ENCODE measurements at places on chromosomes 4 and X.

DNA sequence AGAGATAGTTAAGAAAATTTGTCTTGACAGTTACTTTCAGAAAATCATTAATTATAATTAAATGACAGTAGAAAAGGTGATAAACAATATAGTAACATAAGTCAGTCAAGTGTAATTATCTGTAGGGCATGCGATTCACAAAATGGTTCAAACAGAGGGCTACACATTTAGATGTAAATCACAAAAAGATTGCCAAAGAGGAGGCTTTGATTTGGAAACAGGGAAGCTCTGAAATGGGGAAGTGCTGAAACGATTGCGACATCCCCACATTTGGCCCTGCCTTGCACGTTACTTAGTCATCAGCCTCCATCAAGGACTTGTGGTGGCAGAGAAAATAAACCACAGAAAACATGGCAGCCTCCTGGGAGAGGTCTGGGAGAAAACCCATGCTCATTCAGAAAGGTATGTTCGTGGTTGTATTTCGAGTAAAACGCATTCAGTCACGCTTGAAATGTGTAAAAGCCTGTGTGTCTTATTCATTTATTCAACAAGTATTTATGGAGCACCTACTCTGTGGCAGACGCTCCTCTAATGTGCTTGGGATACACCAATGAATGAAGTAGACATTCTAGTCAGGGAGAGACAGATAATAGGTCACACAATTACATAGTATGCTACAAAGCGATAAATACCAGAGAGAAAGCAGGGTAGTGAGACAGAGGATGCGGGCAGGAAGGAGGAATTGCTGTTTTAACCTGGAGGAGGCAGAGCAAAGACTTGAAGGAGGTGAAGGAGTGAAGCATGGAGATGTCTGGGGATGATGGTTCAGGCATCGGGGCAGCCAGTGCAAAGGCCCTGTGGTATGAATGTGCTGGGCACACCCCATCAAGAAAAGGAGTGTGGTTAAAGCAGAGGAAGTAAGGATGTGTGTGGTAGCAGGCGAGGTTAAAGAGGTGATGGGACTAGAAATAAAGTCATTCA lies 7.8 kb downstream of the RBM47 start:
- DNase-seq = no peak

- DNase-seq = no peak
These were observed 80.7 kb downstream of the SYNPO2 start for GRCh38 chr4:118969359-118969758.

- no peak for DNase-seq
These were observed 46.0 kb upstream of the SMAD1 start for GRCh38 chr4:145435646-145436045.

- DNase-seq = no peak
These were observed 353.4 kb upstream of the TACR3 start for GRCh38 chr4:104073229-104073628.

- DNase-seq = peak; percentile 38
These were observed 711 bp downstream of the PNMA6E start for GRCh38 chrX:153400146-153401132.

DNA sequence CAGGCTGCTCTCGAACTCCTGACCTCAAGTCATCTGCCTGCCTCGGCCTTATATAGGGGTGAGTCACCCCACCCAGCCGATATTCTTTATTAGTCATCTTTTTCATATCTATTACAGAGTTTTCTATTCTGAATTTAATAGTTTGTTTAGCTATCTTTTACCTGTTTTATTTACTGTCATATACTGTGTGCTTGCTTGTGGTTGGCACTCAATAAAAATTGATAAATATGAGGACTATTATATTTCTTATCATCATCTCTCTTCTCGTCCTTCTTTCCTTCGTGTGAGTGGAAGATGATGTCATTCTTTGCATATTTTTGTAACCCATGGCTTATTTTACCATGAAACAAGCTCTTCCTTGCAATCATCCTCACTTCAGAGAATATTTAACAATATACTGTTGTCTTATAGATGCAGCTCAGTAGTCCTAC lies 265.5 kb downstream of the ARHGAP24 start:
- no peak for DNase-seq

GRCh38 chrX:135740681-135741149 lies 27.3 kb downstream of the CT45A1 start:
- DNase-seq = peak; percentile 12

- no peak for DNase-seq
These were observed 73.3 kb downstream of the PSAPL1 start for GRCh38 chr4:7361280-7361895.

GRCh38 chr4:35975617-35976355 lies 268.5 kb downstream of the ARAP2 start:
- DNase-seq = no peak

DNA sequence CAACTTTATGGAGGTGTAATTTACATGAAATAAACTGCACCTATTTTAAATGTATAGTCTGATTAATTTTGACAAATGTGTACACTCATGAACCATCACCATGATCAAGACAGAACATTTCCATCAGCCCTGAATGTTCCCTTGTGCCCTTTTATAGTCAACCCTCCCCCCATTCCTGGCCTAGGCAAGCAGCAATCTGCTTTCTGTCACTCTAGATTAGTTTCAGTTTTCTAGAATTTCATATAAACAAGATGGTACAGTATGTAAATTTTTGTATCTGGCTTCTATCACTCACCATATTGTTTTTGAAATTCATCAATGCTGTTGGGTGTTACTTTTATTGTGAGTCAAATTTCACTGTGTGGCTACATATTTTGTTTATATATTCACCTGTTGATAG lies 234.2 kb upstream of the RPS6KA3 start:
- DNase-seq = no peak

DNA sequence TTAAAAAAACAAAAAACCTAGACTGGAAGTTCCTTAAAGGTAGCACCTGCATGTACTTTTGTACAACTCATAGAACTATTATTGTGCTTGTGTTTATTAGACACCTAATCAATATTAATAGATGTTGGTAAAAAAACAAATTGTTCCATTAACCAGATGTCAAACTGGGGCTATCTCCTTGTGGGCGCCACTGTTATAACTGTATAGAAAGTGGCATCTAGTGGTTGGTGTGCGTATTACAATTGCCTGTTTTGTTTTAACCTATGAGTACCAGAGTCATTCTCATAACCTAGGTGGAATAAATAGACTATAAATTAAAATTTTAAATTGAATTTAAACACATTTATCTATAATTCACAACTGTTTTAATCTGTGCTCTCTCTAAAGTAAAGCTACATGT lies 97.4 kb downstream of the COL4A5 start:
- DNase-seq = no peak

GRCh38 chrX:39157796-39158195 lies 356.5 kb downstream of the MID1IP1 start:
- DNase-seq = no peak

DNA sequence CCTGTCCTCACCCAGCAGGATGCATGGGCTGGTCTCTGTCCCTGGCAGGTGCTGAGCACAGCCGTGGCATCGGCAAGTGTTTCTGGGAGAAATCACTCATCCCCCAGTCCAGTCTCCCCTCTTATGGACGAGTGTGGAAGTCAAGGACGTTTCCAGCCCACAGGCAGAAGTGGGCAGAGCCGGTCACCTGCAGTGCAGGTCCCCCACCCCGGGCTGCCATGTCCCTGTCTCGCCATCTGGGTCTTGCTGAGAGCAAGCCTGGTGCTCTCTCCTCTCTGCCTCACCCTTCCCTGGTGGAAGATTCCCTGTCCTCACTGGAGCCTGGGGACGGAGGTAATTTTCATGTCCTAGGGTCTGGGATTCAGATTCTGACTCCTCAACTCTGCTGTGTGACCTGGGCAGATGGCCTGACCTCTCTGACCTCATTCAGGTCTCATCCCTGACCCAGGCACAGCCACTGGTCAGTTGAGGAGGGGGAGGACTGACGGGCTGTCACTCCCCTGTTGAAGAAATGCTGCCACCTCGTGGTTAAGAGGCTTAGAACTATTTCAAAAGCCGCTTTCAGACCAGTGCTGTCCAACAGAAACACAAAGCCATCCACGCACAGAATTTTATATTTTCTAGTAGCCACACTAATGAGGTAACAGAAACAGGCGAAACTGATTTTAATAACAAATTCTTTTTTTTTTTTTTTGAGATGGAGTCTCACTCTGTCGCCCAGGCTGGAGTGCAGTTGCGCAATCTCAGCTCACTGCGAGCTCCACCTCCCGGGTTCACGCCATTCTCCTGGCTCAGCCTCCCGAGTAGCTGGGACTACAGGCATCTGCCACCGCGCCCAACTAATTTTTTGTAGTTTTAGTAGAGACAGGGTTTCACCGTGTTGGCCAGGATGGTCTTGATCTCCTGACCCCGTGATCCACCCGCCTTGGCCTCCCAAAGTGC lies 1.8 kb downstream of the CPZ start:
- no peak for DNase-seq

- no peak for DNase-seq
These were observed 11.2 kb upstream of the CPXCR1 start for GRCh38 chrX:88735835-88736234.

DNA sequence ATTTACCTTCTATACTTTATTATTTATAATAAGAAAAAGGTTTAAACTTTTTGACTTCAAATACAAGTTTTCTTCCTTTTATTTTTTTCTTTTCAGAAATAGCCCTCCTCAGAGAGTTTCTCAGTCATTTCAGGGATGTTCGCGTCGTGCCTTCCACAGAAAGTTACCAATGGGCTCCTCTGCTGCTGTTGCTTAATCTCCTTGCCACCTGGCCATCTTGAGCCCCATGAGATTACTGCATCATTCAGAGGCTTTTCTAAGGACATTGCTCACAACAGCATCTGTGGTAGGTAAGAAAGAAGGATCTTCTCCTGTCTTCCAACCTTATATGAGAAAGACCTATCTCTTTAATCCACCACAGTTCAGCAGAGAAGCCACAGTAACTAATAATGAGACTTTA lies 1361.9 kb upstream of the ADGRL3 start:
- DNase-seq = no peak

- no peak for DNase-seq
These were observed 22.1 kb downstream of the SLIT2 start for GRCh38 chr4:20273793-20274192.

DNA sequence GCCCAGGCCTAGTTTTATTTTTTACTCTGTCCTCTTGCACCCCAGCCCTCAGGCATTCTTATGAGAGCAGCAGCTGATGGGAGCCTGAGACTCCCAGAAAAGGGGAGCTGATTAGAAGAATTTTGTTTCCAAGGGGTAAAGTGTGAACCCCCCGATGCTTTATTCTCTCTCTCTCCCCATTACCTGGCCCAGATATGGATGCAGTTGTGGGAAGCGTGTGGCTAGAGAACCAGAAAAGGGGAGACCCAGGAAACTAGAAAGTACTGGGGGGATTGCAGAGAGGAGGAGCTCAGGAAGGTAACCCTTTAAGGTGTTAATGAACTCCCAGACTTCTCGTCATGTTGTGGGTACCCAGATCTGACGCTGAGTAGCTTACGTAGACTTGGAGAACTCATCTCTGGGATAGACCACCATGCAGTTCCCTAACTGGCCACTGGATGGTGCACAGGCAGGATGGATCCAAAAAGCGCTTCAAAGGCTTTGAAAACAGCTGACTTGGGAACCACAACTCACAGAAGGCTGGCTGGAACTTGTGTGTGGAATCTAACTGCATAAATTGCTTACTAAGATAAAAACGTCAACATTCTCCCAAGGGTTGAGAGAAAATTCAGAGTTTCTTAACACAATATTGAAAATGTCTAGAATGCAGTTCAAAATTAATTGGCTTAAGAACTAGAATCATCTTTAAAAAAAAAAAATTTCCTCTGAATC lies 64.7 kb downstream of the TBC1D14 start:
- peak; percentile 80 for DNase-seq

DNA sequence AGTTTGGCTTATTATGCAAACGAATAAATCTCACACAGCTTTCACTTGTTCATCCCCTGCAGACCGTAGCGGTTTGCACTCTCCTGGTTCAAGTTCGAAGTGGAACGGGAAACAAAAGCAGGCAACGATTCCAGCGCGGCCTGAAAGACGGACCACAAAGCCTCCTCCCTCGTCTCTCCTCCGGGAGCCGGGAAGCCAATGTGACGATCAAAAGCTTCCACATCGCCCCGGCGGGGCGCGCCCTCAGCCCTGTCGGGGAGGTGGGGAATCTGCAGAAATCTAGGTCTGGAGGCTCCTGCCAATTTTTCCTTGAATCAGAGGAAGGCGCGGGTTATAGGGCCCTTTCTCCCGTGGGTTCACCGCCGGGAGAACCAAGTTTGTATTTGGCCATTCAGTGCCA lies 16.9 kb upstream of the ZIC3 start:
- no peak for DNase-seq

GRCh38 chrX:109440475-109440874 lies 41.4 kb downstream of the GUCY2F start:
- DNase-seq = no peak

DNA sequence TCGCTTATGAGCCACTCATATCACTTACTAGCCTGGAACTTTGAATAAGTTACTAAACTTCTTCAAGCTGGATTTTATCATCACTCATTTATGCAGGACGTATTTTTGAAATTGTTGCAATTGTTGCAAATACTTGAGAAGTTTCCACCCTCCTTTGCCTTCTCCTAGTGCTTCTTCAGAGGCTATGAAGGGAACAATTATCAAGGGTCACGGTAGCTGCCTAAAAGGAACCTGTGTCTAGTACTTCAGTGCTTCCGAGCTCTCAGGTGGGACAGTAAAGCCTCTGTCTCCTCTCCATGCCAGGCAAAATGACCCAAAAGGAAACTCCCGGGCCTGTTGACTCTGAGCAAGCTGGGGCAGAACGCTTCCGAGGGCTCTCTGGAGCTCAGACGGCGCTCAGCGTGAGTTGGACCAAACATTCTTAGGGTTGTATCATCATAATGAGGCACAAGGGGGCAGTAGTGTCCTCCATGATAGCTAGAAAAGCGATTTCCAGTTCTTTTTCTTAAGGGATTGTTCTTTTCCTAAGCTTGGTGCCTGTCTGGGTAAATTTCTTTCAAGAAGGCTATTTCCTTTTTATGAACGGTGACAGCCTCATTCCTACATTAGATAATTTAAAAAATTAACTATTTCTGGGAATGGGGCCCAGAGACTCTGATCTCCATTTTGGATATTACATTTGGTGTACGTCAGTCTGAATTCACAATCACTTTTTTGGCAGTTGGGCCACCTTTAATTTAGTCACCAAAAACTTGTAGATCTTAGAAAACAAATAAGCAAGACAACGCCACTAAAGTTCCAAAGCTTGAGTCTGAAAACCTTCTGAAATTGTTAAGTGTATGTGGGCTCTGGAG lies 73.1 kb downstream of the PACRGL start:
- DNase-seq = no peak

DNA sequence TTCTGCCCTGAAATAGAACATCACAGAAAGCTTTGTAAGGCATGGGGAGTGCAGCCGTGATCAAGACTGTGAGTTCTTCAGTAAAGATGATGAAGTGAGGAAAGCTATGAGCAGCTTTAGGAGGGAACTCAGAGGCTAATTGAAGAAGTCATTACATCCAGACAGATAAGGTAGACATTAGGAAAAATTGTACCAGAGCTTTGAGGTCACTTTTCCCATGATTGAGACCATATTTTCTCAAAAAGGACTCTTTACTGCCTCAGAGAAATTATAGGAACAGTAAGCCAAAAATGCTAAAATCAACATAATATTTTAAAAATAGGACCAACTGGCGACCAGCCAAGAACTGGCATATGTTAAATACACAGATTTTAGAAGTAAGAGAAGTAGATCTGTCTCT lies 11.2 kb downstream of the CHST7 start:
- DNase-seq = no peak

All from activated gamma-delta T cell treated with Interleukin-2 at 50 U/mL for 16 hours (primary cell).